CD14-positive monocyte (primary cell): ENCODE measurements at places on chromosomes 13 and 19.

- no peak for DNase-seq
Measured at GRCh38 chr19:30309176-30309575, 63.0 kb upstream of the ZNF536 start.

GRCh38 chr13:112105244-112105681, 38.3 kb downstream of the SOX1 start:
- no peak for DNase-seq

DNA sequence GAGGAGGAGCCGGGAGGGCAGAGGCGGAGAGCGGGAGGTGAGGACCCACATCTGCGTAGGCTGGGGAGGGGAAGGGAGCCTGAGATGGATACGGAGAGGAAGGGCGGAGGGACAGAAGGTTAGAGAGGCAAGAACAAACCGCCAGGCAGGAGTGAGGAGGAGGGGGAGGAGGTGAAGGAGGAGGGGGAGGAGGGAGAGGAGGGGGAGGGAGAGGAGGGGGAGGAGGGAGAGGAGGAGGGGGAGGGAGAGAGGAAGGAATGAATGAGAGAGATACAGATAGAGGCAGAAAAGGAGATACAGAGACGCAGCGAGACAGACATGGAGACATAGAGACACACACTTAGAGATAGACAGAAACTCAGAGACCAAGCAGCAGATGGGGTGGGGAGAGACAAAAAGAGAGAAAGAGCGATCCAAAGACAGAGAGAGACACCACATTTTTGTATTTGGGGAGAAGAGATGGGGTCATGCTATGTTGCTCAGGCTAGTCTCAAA, 782 bp upstream of the CA11 start:
- DNase-seq: no peak

DNA sequence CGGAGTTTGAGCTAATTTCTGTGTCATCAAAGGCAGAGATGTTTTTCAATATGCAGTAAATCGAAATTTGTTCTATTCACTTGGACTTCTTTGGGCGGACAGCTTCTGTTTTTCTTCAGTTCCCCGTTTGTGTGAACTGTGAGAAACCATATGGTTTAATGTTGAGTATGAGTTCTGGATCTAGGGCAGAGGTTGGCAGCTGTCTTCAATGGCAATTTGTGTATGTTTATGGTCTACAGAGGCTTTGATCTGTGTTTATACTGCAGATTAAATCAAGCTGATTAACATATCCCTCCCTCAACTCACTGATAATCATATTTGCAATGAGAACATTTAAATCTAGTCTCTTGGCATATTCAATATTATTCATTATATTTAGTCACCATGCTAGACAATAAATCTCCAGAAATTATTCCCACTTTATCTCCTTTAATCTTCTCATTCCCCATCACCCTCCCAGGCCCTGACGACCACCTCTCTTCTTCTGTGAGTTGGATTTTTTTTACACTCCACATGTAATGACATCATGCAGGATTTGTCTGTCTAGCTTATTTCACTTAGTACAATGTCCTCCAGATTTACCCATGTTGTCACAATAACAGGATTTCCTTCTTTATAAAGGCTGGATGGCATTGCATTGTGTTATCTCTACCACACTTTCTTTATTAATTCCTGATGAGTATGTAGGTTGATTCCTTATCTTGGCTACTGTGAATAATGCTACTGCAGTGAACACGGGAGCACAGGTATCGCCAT, 9.0 kb downstream of the ZNF331 start:
- DNase-seq: no peak
